ENCODE measurements at places on chromosomes 7 and 10.

DNA sequence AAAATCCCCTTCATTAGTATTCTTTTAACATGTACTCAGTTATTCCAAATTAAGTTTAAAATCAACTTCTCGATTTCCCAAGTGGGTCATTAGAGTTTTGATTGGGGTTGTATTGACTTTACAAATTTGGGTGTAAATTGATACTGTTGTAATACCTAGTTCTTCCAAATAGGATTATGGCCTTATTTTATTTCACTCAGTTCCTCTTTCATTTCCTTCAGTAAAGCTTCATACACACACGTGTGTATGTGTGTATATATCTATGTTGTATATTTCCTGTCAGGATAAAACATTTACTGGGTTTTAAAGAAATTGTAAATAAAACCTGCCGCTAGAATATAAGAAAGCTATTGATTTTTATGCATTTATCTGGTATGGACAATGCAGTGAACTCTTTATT lies 15.9 kb downstream of the YME1L1 start:
- DNase-seq, result no peak

DNA sequence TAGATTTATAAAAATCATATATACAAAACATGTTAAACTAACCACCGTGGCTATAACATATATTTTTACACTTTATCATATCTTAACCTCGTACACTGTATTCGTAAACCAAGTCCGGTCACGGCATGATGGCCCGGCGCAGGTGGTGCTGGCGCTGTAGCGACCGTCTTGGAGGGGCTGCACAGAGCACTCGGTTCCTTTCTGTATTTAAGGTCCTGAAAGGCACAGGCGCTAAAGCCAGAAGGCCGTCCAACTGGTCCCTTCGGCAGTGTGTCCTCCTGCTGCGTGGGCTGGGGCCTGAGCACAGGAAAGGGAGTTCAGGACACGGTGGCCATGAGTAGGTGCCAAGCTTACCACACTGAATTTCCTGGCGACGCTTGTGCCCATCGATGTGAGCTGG lies 33.8 kb downstream of the AMZ1 start:
- DNase-seq, result no peak

- DNase-seq, result no peak
Observed at GRCh38 chr7:137626469-137627067, 220.2 kb downstream of the DGKI start.

GRCh38 chr10:93596539-93596938 lies 4.5 kb downstream of the RBP4 start:
- DNase-seq, result no peak

DNA sequence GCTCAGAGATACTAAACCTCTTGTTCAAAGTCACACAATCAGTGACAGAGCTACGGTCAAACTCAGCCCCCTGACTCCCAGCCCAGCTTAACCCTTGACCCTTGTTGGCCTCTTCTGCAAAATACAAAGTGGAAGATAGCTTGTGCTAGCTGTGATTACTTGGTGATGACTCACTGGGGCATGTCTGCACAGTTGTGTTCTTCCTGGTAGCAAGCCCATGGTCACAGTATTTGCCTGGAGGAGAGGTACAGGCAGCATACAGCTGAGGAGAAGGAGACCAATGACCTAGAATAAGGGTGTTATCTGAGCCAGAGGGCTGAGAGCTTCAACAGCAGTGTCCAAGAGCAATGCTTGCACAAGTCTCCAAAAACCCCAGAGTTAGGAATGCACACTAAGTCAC lies 5.7 kb upstream of the HSPA12A start:
- no peak for DNase-seq

- DNase-seq, result no peak
Observed at GRCh38 chr10:79047584-79047874, 21.2 kb upstream of the ZMIZ1 start.

GRCh38 chr10:116216676-116217075 lies 56.3 kb downstream of the GFRA1 start:
- no peak for DNase-seq

GRCh38 chr10:52447931-52448353 lies 133.9 kb downstream of the DKK1 start:
- DNase-seq, result no peak

DNA sequence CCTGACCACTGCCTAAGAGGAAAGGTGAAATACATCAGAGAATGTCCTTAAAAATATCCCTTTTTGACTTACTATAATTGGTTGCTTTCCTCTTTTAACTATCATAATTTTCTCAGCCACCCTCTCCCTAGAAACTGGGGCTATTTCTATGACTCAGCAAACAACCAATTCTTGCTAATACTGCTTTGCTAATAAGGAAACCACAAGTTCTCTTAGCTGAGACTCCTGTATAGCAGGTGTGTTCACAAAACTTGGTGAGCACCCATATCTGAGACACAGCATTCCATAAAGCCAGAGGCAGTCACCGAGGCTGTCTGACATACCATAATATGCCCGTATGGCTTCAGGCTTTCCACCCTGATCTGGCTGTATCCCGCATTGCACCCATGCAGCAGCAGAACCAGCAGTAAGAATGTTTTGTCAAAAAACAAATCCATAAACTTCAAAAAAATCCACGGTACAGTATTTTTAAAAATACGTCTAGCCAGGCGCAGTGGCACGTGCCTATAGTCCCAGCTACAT lies 191.7 kb upstream of the C7orf33 start:
- no peak for DNase-seq

- DNase-seq, result no peak
Observed at GRCh38 chr10:6072215-6072934, 10.2 kb upstream of the IL2RA start.

- no peak for DNase-seq
Observed at GRCh38 chr7:109354000-109354399, 784.3 kb downstream of the DNAJB9 start.

GRCh38 chr10:70430493-70431445 lies 10.7 kb downstream of the NODAL start:
- no peak for DNase-seq

- no peak for DNase-seq
Observed at GRCh38 chr7:118140468-118140867, 43.5 kb upstream of the LSM8 start.

DNA sequence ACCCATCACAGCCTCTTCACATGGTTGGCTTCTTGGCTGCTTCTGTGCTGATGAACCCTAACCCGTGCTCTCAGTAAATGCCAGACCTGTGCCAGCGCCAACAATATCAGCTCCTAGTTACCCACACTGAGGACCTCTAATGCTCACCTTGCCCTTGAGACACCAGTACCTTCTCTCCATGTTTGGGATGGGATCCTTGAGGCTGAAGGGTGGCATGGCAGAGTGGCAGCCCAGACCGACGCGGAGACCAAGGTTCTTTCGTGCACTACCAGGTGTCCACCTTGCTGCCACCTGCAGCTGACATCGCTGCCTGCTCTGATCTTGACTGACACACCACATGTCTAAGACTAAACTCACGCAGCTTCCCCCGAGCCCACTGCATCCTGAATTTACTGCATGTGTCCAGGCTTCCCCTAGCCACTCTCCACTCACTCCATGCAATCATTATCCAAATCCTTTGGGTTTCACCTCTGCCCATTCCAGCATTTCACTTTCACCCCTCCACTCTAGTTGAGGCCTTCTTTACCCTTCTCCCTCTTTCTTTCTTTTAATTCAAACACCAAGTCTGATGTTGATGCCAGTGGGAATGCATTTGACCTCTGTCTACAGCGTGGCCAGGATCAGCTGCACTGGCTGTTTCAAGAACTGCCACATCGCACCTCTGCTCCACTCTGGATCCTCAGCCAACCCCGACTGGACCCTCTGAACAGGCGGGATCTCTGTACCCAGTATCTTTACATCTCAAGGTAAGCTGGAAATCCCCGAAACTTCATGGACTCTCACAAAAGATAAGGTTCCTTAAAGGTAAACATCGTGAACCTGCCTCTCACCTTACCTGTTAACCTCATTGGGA lies 294.9 kb downstream of the GLRX3 start:
- DNase-seq, result no peak

DNA sequence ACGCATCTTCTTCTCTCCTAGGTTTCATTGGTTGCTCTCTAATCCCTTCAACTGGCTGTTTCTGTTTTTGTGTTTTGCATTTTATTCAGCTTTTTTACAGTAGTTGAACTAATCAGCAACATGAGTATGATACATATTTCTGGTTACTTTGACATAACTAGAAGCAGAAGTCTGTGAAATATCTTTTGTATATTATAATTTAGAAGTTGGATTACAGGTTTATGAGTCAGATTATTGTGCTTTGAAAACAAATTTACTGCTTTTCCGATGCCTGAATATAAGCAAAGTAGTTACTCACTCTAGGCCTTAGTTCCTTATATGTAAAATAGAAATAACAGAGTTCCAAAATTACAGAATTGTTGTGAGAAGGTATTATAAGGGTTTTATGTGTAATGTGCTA lies 96.2 kb upstream of the MEOX2 start:
- DNase-seq, result no peak

DNA sequence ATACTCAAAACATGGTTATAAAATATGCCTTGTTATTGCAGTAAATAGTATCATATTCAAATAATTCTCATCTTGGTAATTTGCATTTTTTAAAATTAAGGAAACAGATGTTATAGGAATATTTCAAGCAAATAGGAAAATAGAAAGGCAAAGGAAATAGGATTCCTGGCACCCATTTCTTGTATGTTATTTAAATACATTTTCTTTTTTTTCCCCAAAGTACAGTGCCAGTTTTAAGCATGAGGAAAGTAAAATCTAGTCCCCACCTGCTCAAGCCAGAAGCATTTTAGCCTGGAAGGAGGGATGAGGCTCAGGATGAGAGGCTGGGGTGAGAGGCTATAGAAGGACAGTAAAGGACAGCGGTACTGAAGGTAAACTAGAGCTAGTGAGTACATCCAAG lies 38.1 kb downstream of the GNAT3 start:
- no peak for DNase-seq

- no peak for DNase-seq
Observed at GRCh38 chr7:36870625-36871354, 146.5 kb upstream of the AOAH start.

- DNase-seq, result no peak
Observed at GRCh38 chr7:38830826-38831225, 78.2 kb downstream of the VPS41 start.

- no peak for DNase-seq
Observed at GRCh38 chr7:106823631-106824030, 41.5 kb upstream of the PIK3CG start.

GRCh38 chr7:105195891-105196290 lies 181.9 kb downstream of the KMT2E start:
- no peak for DNase-seq

GRCh38 chr7:117995850-117996650 lies 122.8 kb upstream of the CTTNBP2 start:
- no peak for DNase-seq

DNA sequence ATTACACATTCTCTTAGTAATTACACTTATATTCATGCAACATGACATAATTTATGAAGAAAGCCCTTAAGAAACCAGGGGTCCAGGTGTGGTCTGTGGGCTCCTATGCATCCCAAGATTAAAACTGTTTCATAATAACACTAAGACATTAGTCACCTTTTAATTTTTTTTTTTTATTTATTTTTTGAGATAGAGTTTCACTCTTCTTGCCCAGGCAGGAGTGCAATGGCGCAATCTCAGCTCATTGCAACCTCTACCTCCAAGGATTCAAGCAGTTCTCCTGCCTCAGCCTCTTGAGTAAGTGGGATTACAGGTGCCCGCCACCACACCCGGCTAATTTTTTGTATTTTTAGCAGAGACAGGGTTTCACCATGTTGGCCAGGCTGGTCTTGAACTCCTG lies 12.5 kb downstream of the GDI2 start:
- DNase-seq, result no peak

GRCh38 chr10:13587391-13587790 lies 626 bp downstream of the PRPF18 start:
- DNase-seq, result no peak

DNA sequence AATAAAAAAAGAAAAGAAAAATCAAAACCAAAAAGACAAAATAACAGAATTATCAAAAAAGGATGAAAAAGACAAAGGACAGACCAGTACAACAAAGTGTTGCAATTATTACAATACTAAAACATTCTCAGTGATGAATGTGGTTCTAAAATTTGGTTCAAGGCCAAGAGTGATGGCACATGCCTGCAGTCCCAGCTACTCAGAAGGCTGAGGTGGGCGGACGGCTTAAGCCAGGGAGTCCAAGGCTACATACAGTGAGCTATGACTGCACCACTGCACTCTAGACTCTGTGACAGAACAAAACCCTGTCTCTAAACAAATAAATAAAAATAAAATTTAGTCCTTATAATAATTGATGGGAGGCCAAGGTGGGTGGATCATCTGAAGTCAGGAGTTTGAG lies 14.5 kb downstream of the BAZ1B start:
- DNase-seq, result no peak

GRCh38 chr7:35596061-35596460 lies 98.9 kb downstream of the HERPUD2 start:
- no peak for DNase-seq

- no peak for DNase-seq
Observed at GRCh38 chr10:102800611-102801335, 36.4 kb downstream of the CYP17A1 start.

- no peak for DNase-seq
Observed at GRCh38 chr10:104581884-104582601, 59.0 kb upstream of the SORCS3 start.

- DNase-seq, result no peak
Observed at GRCh38 chr7:18363751-18364380, 131.7 kb upstream of the HDAC9 start.

Measured in upper lobe of right lung (tissue), 1 donor.